ENCODE measurements at places on chromosomes 3 and 15.

GRCh38 chr15:49406352-49407118 is 16.5 kb upstream of the FGF7 start:
- no peak for DNase-seq

- DNase-seq = no peak
Observed at GRCh38 chr3:135456108-135456790, 509.3 kb upstream of the PPP2R3A start.

DNA sequence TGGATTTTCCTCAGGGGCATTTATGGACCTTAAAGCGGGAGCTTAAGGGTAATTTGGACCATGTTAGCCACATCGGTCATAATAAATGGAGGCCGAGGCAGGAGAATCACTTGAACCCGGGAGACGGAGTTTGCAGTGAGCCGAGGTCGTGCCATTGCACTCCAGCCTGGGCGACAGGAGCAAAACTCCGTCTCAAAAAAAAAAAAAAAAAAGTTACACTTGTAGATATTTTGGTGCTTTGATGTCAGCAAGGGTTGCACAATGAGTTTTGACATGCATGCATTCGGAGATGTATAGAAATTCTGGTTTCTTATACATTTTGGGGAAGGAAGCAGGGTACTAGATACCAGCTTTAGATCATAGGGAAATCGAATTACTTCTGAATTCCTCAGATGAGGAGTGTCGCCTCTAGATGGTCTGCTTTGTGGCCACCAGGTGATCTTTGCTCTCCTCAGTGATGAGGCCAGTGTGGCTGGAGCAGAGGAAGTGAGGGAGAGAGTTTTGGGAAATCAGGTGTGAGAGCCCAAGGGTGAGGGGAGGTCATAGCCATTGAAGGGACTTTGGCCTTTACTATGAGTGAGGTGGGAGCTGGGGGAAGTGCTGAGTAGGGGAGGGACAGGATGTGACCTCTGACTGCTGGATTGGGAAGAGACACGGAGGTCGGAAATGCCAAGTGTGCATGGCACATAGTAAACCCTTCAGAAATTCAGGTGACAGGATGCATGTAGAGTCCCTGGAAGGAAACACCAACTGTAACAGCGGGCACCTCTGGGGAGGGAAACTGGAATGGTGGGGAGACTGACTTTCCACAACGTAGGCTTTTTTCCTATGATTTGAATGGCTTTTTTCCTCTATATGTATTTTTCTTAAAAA is 8.4 kb upstream of the RBSN start:
- no peak for DNase-seq

DNA sequence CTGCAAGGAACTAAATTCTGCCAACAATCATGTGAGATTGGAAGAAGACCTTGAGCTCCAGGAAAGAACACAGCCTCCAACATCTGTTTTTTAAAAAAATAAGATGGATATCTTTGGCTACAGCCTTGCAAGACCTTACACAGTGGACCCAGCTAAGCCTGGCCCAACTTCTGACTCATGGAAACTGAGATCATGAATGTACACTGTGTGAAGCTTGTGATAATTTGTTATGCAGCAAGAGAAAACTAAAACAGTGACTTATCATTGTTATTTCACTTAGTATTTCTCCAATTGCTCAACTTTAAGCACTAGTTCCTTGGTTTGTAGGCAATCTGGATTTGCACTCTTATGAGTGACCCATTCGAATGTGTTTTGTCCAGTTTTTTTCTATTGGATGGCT is 29.3 kb downstream of the SHQ1 start:
- DNase-seq = no peak

DNA sequence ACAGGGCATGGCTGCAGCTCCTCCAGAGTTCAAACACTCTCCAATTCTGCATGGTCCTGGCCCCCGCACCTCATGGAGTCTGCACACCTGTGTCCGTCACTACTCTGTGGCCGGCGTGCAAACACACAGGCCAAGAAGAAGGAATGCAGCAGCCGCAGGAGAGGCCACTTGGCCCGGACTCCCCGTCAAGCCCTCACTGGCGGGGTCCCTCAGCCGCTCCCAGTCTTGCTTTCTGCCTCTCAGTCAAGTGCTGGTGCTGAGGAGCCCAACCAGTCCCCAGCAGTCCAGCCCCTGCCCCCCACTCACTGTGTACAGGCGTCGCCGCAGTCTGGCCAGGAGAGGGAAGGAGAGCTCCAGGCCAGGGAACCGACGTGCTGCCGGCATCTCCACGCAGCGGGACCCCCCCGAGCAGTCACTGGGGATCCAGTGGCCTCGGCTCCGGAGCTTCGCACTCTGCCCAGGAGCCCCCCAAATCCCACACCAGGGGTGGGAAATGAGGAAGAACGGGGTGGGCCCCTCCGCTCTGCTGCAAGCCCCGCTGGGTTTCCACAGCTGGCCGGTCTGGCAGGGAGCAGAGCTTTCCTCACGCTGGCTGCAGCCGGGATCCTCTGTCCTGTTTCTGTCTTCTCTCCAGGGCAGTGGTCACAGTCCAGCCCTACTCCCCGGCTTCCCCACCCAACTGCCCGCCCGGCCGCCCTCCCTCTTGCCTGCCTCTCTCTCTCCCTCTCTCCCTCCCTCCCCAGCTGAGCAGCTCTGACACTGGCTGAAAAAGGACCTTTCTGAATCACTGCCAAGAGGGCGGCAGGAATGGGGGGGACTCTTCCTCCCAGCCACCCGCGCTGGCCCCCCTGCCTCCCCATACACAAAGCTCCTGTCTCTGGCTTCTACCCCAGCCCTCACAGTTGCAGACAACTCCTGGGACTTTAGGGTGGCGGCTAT is 16.0 kb downstream of the TNK2 start:
- DNase-seq = no peak

Data from T-helper 9 cell (primary cell).